ENCODE measurements at places on chromosomes 6 and 20. TPM values are rescaled to one million over a fixed set of nuclear protein-coding genes. Genes with fewer than 3 reads are reported as not detected.

PTK6 gene
- total RNA-seq = not detected

RAD21L1 gene
- total RNA-seq = not detected

TSHZ2 gene
- total RNA-seq = 7.5 TPM

CAGE1 gene
- total RNA-seq = not detected

All from psoas muscle (tissue), 8 donors.